D341Med (cell line): ENCODE measurements at places on chromosomes 12 and 14.

DNA sequence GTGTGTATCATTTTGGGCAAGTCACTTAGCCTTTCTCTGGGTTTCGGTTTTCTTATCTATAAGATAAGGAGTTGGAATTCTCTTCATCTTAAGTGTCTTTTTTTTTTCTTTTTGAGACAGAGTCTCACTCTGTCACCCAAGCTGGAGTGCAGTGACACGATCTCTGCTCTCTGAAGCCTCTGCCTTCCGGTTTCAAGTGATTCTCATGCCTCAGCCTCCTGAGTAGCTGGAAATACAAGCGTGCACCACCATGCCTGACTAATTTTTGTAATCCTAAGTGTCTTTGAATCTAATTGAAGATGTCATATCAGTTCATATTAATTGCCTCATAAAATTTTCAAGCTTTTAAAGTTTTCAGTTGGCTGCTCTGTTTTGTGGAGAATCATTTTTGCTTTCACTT is 4.0 kb downstream of the SRGAP1 start:
- no peak for DNase-seq

DNA sequence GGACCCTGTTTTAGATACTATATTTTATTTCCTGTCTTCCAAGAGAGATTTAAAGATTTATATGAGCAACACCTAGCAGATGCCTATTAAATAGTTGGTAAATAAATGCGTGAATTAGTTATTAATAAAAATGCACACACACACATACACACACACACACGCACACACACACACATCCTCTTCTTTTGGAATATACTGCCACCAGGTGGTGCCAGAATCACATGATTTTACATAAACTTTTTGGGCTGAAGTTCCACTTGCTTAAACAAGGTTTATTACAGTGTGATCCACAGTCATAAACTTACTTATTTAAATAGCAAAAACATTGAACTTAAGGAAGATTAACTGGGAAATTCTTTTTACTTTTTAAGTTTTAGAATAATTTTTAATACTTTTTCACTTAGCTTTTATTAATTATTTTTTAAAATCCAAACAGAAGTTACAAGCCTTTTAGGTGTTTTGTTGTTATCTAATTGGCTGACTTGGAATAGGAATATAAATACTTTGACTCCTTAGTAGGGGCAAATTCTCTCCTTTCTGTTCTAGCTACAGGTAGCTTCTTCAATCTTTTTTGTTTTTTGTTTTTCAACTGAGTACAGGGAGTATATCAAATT is 17.5 kb downstream of the RAD51B start:
- DNase-seq, result no peak

- DNase-seq, result no peak
Observed at GRCh38 chr12:4293299-4293965, 19.9 kb downstream of the CCND2 start.

- no peak for DNase-seq
Observed at GRCh38 chr14:98871796-98872195, 400.2 kb downstream of the BCL11B start.

GRCh38 chr12:106629797-106630659 is 47.2 kb downstream of the RFX4 start:
- DNase-seq, result no peak

DNA sequence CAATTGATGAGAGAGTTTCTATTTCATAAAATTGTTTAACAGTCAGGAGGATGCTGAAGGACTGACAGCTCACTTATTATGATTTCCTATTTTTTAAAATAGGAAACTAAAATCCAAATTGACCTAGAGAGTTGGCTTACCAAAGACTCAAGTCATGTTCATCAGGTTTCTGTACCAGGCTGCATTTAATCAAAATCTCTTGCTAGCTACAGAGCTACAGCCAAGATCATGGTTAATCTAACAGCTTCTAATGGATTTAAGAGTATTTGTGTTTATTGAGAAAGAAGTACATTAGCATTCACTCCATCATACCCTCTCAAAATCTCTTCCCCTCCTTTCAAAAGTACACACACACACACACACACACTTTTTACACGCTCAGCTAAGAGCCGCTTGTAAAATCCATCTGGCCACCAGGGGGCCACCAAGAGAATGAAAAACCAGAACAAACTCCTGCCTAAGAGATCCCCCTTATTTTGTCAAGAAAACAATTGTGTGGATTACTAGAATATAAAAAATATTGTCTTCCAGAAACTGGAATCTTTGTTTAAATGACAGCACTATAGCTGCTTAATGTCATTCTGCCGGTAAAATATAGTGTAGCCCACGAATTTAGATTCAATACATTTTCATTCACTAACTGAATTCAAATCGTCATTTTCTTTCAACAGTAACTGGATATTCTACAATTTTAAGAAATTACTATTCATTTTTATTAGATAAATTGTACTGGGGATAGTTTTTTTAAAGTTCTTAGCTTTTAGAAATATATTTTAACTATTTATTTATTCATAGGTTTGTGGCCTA is 334.0 kb downstream of the BTG1 start:
- DNase-seq, result peak; percentile 50

- DNase-seq, result no peak
Observed at GRCh38 chr14:68577802-68578541, 214.9 kb downstream of the ZFP36L1 start.

- DNase-seq, result no peak
Observed at GRCh38 chr14:36293824-36294223, 26.6 kb downstream of the MBIP start.

- no peak for DNase-seq
Observed at GRCh38 chr12:20148241-20148640, 220.1 kb upstream of the PDE3A start.

DNA sequence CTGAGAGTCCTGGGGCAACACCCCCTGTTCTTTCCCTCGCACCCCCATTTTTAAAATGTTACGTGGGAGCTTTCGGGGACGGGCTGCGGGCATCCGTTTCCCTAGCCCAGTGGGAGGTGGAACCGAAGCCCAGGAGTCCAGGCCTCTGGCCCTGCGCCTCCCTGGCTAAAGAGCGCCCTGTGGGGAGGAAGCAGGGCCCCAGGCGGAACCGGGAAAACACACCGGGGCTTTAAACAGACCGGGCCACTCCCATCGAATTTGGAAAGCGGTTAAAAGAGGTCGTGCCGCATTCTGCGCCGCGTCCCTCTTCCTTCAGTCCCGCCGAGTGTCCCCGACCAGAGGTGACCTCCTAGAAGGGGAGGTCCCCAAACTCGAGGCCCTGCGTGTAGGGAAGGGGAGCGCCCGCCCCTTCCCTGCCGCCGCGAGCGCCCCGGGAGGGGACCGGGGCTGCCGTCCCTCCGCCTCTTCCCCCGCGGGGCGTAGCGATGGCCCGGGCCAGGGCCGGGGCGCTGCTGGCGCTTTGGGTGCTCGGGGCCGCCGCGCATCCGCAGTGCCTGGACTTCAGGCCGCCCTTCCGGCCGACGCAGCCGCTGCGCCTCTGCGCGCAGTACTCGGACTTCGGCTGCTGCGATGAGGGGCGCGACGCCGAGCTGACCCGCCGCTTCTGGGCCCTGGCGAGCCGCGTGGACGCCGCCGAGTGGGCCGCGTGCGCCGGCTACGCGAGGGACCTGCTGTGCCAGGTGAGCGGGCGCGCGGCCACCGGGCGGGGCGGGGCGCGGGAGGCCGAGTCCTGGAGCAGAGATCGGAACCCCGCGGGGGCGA is at the start of gene HHIPL1:
Gene HHIPL1 (plus strand): TSS at position 407 of the 822 bp plus-strand sequence. CDS start 79 bp downstream, at position 486.
- DNase-seq, result no peak

DNA sequence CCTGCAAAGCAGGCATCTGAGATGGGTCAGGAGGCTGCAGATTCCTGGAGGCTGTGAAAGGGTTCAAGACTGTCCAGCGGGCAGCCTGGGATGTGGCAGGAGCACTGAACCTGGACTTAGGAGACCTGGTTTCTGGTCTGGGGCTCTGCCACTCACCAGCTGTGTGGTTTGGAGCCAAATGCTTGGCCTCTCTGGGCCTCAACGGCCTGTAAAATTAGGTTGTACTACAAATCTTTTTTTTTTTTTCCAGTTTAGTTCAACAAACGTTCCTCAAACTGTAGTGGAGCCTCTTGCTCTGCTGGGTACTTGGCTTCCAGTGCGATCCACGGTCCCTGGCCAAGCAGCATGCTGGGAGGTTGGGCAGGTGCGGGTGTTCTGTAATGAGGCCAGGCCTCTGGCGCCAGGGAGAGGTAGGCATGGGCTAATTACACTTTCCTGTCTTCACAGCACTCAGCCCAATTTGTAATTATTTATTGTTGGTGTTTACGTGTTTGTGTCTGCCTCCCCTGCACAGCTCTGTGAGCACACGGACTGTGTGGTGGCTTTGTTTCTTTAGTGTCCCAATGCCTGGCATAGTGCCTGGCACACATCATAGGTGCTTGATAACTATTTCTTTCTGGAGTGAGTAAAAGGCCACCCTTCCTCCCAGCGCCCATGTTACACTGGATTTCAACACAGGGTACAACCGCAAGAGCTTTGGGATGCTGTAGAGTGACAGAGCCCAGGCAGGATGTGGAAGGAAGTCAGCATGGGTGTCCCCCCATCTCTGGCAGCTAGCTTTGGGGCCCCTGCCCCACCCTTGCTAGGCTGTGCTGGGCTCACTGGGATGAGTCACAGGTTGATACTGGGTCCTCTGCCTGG is 5.8 kb upstream of the KRT80 start:
- no peak for DNase-seq

DNA sequence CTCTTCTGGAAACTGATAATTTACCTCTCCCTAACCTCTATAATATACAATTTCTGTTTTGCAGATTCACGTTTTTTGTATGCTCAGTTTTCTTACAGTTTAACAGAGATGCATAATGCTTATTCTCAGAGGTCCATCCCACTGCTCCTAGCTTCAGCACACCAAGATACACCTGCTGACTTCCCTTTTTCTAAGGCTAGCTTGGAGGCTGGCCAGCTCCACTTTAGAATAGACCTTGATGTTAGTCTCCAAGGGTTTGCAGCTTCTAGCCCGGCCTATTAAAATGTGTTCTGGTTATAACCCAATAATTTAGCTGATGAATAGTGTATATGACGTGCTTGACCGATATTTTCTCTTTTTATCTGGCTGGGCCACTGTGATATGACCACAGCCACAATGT is 261.2 kb downstream of the EGLN3 start:
- no peak for DNase-seq

DNA sequence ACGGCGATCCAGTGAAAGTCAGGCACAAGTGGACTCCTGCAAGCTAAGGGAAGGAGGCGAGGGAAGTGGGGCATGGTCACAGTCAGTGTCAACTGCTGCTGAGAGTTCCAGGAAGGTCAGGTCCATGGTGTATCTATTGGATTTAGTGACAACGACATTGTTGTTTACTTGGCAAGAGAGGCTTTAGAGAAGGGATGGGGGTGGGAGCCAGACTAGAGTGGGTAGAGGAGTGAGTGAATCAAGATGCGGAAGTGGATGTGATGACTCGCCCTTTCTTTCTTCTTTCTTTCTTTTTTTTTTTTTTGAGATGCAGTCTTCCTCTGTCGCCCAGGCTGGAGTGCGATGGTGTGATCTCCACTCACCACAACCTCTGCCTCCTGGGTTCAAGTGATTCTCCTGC is 12.5 kb downstream of the P2RX7 start:
- no peak for DNase-seq

- DNase-seq, result no peak
Observed at GRCh38 chr12:124387528-124387911, 92.6 kb downstream of the RFLNA start.
